Stromal cell of bone marrow (primary cell): ENCODE measurements at places on chromosomes 2 and 18.

DNA sequence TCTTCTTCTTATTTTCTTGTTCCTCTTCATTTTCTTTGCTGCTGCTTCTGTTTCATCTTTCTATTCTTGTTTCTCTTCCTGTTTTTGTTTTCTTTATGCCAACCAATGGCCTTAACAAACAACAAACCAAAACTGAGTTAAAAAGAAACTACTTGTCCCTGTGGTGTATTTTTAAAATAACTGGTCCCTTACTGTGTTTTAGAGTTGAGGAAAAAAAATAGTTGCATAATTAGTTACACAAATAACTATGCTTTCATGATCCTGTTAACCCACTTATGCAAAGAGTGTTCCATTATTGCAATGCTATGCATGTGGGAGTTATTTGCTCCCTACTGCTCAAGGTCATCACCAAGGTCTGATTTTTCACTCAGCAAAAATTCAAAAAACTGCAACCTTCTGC, 39.5 kb upstream of the IMP4 start:
- DNase-seq = no peak

DNA sequence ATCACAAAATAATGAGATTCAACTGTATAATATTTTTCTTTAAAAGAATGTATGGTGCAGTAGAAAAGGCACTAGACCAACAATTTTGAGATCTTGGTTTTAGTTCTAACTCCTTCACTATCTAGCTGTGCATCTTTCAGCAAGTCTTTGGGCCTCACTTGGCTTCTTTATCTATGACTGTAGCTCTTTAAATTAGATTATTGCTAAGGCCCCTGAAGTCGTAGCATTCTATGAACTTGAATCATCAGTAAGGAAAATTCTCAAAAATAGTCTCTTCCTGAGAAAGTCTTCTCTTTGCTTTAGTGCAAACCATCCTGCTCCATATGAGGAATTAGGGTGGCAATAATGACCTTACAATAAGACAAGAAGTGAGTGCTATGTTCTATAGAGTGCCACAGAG, 140.4 kb downstream of the FTCDNL1 start:
- DNase-seq = peak; percentile 6

DNA sequence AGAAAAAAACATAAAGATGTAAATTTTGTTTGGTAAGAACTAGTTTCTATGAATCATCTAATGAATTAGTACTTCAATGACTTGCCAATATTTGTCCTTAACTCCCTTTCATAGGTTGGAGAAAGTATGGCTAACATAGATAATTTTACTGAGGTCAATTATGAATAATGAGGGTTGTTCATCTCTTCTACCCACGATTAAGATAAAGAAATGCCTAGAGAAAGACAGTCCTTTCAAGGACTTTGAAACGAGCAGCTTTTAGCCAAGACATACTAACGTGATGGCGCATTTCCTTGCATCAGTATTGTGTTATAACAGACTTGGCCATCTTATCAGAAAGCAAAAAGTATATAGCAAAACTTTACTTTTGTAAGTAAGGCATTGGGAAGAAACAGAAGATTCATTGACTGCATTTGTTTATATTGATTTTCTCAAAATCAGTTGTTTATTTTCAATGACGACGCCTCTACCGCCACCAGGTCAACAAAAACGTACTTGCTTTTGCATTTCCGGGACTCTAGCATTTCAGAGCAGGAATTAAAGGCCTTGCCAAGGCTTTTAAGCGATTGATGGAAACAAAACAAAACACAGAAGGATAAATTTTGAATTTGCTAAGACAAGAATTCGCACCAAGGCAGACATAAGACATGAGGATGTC, 961 bp downstream of the RBM43 start:
- DNase-seq = peak; percentile 14

DNA sequence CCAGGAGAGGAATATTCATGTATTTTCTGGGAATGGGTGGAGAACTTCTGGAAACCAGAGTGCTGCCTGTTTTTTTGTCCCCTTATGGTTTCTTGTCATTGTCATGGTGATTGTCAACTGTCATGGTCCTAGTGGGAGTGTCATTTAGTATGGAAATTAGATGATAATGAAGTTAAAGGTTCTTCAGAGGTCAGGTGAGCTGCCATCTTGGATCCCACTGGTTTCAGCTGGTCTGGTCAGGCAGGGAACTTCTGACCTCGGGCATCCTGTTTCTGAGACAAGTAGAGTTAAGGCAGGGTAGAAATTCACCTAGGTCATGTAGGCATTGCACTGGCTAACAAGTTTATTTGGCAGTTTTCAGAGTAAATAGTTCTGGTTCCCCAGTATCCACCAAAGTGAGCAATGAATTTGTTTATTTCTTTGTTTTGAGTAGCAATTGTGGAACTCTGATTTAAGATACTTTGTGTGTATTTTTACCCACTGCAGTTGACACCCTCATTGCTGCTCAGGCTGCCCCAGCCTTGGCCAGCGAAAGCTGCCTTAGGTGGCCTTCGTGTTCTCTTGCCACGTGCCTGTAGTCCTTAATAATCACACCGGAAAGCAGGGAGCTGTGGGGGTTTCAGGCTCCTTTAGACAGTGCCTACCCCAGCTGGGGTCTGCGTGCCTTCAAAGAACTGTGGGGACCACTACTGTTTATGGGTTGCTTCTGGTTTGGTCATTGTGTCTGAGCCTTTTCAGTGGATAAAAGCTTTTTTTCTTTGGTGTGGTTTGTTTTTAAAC, 48.7 kb downstream of the NCK2 start:
- no peak for DNase-seq

DNA sequence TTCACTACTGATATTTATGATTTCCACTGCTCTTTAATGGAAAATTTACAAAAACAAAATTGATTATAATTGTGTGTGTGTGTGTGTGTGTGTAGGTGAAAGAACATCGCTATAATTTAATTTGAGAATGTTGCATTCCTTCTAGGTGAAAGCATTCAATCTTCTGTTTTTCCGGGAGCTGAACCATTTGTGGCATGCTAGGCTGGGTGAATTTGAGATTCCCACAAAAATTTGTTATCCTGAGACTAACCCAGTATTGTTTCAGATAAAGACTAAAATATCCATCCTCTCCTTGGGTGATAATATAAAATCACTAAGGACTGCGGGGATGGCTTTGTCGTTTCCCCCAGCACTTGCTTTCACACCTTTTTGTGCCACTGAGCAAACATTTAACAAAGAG, 911.2 kb upstream of the PIK3C3 start:
- DNase-seq = no peak

- no peak for DNase-seq
Observed at GRCh38 chr2:223000872-223001796, 50.9 kb upstream of the KCNE4 start.

- no peak for DNase-seq
Observed at GRCh38 chr2:172047566-172048507, 37.5 kb upstream of the DLX1 start.

DNA sequence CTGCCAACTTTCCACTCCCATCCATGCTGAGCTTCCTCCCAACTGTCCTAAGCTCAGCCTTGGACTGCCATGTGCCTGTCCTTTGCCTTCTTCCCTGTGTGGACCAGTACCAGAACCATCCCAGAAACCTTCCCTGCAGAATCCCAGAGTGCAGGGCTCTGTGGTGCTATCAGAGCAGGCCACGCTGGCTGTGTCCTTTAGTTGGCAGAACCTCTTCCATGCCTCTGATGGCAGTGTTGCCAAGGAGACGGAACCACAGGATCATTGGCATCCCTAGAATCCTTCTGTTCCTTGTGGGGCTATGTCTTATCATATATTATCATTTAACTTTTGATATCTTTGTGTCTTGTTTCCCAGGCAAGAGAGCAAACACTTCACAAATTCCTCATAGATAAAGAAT, 73.0 kb upstream of the NOSTRIN start:
- no peak for DNase-seq

GRCh38 chr2:177334940-177335543, 57.5 kb upstream of the AGPS start:
- no peak for DNase-seq

DNA sequence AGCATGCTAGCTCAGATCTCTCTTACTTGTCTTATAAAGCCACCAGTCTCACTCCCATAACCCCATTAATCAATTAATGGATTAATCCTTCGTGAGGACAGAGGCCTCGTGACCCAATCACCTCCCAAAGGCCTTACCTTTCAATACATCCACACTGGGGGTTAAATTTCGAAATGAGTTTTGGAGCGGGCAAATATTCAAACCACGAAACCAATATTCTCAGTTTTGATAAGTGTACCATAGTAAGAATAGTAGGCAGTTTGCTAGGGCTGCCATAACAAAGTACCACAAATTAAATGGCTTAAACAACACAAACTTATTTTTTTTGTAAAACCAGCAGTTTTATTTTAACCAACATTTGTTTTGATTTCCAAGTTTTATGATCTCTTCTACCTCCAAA, 15.2 kb downstream of the HIBCH start:
- DNase-seq = no peak

GRCh38 chr2:84077496-84077895, 381.6 kb downstream of the SUCLG1 start:
- DNase-seq = no peak

DNA sequence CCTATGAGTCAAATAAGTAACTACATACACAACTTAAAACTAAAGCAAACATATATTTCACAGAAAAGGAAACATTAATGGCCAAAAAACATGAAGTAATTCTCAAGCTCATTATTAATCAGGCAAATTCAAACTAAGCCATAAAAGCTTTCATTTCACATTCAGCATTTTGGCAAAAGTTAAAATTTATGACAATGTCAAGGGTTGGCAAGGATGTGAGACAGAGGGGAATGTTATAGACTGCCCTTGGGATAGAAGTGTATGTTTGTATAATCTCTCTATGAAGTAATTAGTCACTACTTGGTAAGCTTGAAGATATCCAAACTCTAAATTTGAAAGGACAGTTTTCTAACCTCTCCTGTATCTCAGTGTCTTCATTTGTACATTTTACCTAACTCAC, 539.4 kb downstream of the RIT2 start:
- no peak for DNase-seq

- DNase-seq = no peak
Observed at GRCh38 chr2:119683713-119684443, 4.9 kb downstream of the TMEM177 start.
